ENCODE measurements at places on chromosomes 5 and 9.
A peak's percentile ranks its signal among the peaks of the same experiment; 100 is the strongest.

DNA sequence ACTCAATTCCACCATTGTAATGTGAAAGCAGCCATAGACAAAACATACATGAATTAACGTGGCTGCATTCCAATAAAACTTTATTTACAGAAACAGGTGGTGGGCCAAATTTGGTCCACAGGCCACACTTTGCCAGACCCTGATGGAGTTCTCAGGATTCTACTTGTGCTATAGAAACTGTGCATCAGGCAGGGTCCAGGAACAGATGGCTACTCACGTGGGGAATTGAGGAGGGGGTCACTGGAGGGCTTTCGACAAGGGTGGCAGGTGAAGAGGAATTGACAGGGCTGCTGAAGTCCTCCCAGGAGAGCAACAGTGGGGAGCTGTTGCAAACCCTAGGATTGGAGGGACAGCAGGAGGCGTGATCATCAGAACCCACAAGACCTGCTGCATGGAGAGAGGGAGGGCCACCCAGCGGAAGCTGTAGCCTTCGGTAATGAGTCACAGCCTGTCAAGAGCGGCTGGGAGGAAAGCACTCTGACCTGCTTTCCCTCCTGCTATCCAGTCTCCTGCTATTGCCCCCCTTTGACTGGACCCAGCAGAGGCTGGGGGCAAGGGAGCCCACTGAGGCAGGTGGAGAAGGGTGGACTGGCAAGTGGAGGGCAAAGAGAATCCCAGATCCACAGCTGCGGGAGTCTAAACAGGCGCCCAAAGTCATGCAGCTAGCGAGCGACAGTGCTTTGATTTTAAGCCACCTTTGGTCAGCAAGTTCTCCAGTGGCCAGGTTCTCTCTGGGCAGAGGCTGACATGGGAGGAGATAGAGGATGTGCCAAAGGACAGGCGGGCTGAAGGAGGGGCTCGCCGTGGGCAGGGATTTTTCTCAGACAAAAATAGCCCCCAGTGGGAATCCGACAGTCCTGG, 138.3 kb upstream of the SMIM23 start:
- H3K27ac ChIP-seq, result no peak overlapping the region
- no peaks in the 10 kb centered on the region for H3K27me3 ChIP-seq
- H3K4me1 ChIP-seq, result no peaks in the 10 kb centered on the region
- H3K4me3 ChIP-seq, result no peak overlapping the region
- H3K36me3 ChIP-seq, result no peaks in the 10 kb centered on the region

DNA sequence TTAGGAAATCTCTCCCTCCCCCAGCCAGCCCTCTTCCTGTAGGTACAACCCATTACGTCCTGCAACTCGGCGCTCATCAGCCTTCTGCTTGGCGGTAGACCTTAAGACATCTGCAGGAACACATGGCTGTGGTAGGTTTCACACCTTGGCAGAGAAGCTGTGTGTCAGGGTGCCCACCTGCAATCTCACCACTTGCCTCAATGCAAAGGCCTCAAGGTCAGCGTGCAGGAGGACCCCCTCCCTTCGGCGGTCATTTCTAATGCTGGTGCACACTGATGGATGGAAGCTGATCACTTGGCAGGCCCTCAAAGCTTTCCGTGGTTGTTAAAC, 67.3 kb downstream of the CRB2 start:
- H3K27me3 ChIP-seq, result no peaks in the 10 kb centered on the region
- peak; percentile 78 for DNase-seq
- peak overlapping the region; percentile 34 for H3K27ac ChIP-seq
- H3K4me3 ChIP-seq, result no peak overlapping the region

- no peak for DNase-seq
- no peaks in the 10 kb centered on the region for H3K36me3 ChIP-seq
- no peak overlapping the region for H3K4me3 ChIP-seq
- no peaks in the 10 kb centered on the region for H3K27me3 ChIP-seq
- no peaks in the 10 kb centered on the region for H3K4me1 ChIP-seq
These were observed 115.3 kb downstream of the GDNF start for GRCh38 chr5:37724395-37725125.

GRCh38 chr9:125472562-125472925, 210.9 kb downstream of the GAPVD1 start:
- peaks cover 3% of the 10 kb centered on the region for H3K4me1 ChIP-seq
- H3K36me3 ChIP-seq, result no peaks in the 10 kb centered on the region
- DNase-seq, result no peak
- no peak overlapping the region for H3K27ac ChIP-seq
- no peak overlapping the region for H3K4me3 ChIP-seq

GRCh38 chr5:56900858-56901578, 8.4 kb upstream of the SETD9 start:
- DNase-seq, result peak; percentile 47
- H3K27me3 ChIP-seq, result no peaks in the 10 kb centered on the region
- H3K4me1 ChIP-seq, result no peaks in the 10 kb centered on the region
- no peaks in the 10 kb centered on the region for H3K36me3 ChIP-seq
- no peak overlapping the region for H3K27ac ChIP-seq

- DNase-seq, result no peak
- H3K4me3 ChIP-seq, result no peak overlapping the region
- no peak overlapping the region for H3K27ac ChIP-seq
- no peaks in the 10 kb centered on the region for H3K36me3 ChIP-seq
These were observed 85.7 kb downstream of the FREM1 start for GRCh38 chr9:14824481-14824880.

DNA sequence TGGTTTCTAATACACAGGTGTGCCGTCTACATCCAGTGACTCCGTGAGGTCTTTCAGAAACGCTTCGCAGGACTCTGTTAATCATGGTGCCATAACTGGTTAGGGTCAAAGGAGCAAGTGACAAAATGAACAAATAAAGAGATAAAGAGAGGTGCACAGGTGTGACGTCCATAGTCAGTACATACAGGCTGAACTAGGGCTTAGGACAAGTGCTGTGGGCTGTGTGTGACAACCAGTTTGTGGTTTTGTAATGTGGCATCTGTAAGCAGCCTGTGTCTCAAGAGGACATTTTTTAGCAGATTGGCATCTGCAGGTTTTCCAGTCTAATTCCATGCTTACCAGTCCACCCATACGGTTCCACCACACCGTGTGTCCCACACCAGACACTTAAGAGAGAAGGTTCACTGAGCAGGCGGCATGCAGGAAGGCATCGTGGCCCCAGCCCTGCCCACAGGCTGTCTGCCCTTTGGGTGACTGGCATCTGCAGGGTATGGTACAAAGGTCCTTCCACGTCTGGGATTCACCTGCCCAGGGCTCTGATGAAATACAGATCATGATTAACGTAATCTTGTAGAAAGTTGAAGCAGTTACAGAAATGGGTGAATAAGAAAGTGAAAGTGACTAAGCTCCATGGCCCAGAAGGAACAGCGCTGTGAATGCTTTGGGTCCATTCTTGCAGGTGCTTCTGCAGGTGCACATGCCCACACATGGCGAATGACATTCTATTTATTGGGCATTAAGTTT, 26.9 kb downstream of the SRD5A1 start:
- H3K36me3 ChIP-seq, result peaks cover 3% of the 10 kb centered on the region
- H3K27ac ChIP-seq, result no peak overlapping the region
- no peaks in the 10 kb centered on the region for H3K27me3 ChIP-seq
- DNase-seq, result no peak
- no peaks in the 10 kb centered on the region for H3K4me1 ChIP-seq
- H3K4me3 ChIP-seq, result no peak overlapping the region

DNA sequence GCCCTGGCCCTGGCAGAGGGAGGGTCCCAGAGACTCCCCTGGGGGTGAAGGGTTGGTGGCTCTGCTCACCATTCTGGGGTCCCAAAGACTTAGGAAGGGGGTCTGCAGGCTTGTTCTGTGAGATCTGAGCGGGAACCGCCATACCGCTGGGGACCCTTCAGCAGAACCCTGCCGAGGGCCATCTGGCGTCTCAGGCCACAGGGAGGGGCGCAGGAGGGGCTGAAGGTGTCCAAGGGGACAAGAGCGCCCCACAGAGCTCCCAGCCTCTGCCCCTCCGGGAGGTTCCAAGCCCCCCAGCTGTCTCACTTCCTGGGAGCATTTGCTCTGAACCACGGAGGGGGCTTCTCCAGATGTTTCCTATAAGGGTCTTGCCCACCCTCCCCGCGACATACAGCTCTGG, 4.8 kb downstream of the FIBCD1 start:
- H3K4me3 ChIP-seq, result no peak overlapping the region
- no peak for DNase-seq
- H3K27ac ChIP-seq, result no peak overlapping the region
- no peaks in the 10 kb centered on the region for H3K36me3 ChIP-seq

GRCh38 chr5:73142035-73142434, 21.7 kb downstream of the TMEM171 start:
- no peaks in the 10 kb centered on the region for H3K36me3 ChIP-seq
- DNase-seq, result no peak
- no peaks in the 10 kb centered on the region for H3K4me1 ChIP-seq
- no peaks in the 10 kb centered on the region for H3K27me3 ChIP-seq

DNA sequence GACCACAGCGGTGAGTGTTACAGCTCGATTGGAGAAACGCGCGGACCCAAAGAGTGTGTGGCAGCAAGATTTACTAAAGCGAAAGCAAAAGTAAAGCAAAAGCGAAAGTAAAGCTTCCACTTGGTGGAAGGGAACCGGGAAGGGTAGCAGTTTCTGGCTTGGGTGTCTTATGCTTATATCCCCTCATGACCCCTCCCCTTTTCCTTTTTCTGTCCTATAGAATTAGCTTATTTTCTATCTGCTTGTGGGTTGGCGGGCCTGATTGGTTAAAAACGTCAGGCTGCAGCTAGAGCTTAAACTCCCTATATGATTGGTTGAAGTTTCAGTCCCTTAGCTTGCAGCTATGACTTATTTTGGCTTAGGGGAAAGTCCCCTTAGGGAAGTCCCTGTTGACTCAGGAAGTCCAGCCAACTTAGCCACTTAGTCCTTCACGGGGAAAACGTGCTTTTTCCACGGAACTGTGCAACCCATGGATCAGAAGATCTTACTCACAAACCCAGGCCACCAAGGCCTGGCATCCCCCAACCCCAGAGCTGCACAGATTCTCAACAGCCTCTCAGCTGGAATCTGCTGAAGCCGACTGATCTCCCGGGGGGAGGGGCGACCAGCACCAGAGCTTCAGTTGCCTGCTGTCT, 114.2 kb upstream of the ADAMTS16 start:
- H3K27me3 ChIP-seq, result no peaks in the 10 kb centered on the region
- H3K4me1 ChIP-seq, result no peaks in the 10 kb centered on the region
- DNase-seq, result no peak
- H3K36me3 ChIP-seq, result no peaks in the 10 kb centered on the region

DNA sequence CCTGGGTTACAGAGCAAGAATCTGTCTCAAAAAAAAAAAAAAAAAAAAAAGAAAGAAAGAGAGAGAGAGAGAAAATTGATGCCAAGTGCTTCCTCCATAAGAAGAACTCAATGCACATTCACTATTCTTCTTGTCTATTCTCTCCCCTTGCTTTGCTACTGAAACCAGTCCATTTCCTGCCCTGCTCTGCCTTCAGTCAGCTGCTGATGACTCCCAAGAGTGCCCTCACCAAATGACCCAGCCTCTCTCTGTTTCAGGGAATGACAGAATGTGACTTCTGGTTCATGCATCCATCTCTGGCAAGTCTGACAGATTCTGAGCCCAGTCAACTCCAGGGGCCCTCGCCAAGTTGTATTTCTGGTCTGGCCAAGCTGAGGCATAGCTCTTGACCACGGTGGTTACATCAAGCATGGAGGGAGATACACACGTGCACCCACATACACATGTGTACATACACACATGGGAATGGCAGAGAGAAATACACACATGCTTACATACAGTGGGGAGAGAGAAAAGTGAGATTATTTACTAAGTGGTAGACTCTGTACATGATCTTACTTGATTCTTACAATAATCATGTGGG, 106.2 kb downstream of the NSG2 start:
- H3K4me1 ChIP-seq, result no peaks in the 10 kb centered on the region
- no peak for DNase-seq
- H3K36me3 ChIP-seq, result no peaks in the 10 kb centered on the region
- H3K27ac ChIP-seq, result no peak overlapping the region

DNA sequence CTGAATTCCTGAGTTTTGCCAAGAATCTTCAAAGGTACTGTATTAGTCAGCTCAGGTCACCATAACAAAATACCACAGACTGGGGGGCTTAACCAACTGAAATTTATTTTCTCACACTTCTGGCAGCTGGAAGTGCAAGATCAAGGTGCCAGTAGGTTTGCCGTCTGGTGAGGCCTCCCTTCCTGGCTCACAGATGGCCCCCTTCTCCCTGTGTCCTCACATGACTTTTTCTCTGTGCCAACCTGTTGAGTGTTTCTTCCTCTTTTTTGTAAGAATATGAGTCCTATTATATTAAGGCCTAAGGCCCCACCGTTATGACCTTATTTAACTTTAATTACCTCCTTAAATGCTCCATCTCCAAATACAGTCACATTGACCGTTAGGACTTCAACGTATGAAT, 156.1 kb upstream of the KIF2A start:
- no peak overlapping the region for H3K4me3 ChIP-seq
- H3K27me3 ChIP-seq, result no peaks in the 10 kb centered on the region
- no peak for DNase-seq
- H3K27ac ChIP-seq, result no peak overlapping the region
- no peaks in the 10 kb centered on the region for H3K36me3 ChIP-seq
- no peaks in the 10 kb centered on the region for H3K4me1 ChIP-seq

DNA sequence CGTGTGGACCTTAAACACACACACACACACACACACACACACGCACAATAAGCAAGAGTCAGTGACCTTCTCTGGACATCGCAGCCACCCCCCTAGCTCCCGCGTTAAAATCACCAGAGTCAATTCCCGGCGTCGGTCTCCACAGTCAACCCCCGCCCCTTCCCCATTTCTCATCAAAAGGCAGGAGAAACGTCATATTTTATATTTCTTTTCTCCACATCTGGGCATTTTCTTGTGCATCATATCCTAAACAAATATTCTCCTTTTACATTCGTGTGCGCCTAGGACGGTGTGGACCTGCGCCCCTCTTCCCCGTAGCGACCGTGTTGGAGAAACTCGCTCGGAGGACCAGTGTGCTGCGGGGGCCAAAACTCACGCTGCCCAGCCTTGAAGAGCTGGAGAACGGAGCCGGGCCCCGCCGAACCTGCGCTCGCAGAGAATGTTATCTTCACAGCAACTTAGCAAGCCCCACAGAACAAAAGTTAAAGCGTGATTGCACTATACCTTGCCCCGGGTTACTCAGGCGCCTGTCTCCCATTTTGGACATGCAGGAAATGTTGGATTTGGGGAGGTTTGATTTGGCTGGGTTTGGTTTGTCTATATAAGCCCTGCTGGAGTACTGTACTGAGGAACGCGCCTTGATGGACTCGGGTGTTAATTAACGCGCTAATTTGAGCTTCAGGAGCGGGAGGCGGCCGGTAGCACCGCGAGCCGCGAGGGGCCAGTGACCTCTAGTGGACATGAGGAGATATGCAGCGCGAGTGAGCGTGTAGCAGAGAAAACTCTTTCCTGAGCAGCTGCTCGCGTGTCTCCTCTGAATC, 192.4 kb downstream of the MEF2C start:
- H3K4me1 ChIP-seq, result no peaks in the 10 kb centered on the region
- peak; percentile 83 for DNase-seq
- no peaks in the 10 kb centered on the region for H3K36me3 ChIP-seq
- H3K27me3 ChIP-seq, result peaks cover 87% of the 10 kb centered on the region

GRCh38 chr9:70133253-70134208, 89.9 kb downstream of the MAMDC2 start:
- H3K4me3 ChIP-seq, result no peak overlapping the region
- no peaks in the 10 kb centered on the region for H3K4me1 ChIP-seq
- no peaks in the 10 kb centered on the region for H3K36me3 ChIP-seq
- no peak overlapping the region for H3K27ac ChIP-seq

GRCh38 chr9:96150324-96151227, 151.4 kb downstream of the HSD17B3 start:
- no peak overlapping the region for H3K27ac ChIP-seq
- no peaks in the 10 kb centered on the region for H3K27me3 ChIP-seq
- no peaks in the 10 kb centered on the region for H3K4me1 ChIP-seq
- no peak for DNase-seq
- no peaks in the 10 kb centered on the region for H3K36me3 ChIP-seq
- H3K4me3 ChIP-seq, result no peak overlapping the region

Measured in mesendoderm (in vitro differentiated cells).